ENCODE measurements at places on chromosomes 3 and 15. TPM values are rescaled to one million over a fixed set of nuclear protein-coding genes. Genes with fewer than 3 reads are reported as not detected.

- DNase-seq = no peak
Measured at GRCh38 chr3:58003093-58003492, 5.1 kb upstream of the FLNB start.

DNA sequence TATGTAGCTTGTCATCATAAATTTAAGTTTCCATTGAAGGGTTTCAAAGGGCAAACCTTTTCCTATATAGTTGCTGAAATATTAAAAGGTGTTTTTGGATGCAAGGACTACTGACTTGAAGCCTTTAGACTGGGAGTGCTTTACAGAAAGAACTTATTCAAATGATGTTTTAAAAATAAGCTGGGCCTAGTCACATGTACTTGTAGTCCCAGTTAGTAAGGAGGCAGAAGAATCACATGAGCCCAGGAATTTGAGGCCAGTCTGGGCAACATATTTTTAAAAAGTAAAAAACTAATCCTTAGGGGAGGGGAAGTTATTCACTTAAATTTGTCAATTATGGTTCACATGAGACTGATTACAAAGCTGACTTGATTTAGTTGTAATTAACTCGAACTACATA, 65.0 kb downstream of the SMARCC1 start:
- DNase-seq = no peak

DNA sequence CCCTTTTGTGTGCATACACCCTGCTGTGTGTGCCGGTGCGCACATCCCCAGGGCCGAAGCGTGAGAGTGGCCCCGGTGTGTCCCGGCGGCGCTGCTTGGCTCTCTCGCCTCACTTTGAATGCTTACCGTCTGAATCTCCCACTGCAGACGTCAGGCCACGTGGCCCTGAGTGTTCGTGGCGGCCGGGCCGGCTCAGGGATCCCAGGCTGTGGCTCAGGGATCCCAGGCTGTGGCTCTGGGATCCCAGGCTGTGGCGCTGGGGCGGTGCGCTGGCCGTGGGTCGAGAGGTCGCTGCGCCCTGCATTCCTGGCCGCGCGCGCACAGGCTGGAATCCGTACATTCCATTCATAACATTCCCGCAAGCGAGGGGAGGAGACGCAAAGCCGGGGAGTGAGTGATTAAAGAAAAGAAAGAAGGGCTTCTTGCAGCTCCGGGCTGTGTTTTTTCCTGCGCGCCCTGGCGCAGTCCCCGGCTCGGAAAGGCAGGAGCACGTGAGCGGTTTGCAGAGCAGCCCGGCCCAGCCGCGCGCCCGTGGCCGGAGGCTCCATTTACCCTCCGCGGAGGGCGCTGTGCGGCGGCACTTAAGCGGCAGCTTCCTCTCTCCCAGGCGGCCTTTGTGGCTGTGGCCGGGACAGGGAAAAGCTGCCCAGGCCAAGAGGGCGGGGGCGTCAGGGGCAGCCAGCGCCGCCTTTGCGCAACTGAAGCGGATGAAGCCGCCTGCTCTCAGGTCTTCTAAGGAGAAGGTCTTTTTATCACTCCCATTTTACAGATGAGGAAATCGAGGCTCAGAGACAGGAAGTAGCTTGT, 87.0 kb upstream of the ALDH1L1 start:
- DNase-seq = no peak

GRCh38 chr3:52200981-52201679, 3.2 kb downstream of the ALAS1 start:
- no peak for DNase-seq

The IP6K1 gene
- 35.2 TPM for total RNA-seq

The LARP6 gene
- not detected for total RNA-seq

The SLC12A1 gene
- not detected for total RNA-seq

DNA sequence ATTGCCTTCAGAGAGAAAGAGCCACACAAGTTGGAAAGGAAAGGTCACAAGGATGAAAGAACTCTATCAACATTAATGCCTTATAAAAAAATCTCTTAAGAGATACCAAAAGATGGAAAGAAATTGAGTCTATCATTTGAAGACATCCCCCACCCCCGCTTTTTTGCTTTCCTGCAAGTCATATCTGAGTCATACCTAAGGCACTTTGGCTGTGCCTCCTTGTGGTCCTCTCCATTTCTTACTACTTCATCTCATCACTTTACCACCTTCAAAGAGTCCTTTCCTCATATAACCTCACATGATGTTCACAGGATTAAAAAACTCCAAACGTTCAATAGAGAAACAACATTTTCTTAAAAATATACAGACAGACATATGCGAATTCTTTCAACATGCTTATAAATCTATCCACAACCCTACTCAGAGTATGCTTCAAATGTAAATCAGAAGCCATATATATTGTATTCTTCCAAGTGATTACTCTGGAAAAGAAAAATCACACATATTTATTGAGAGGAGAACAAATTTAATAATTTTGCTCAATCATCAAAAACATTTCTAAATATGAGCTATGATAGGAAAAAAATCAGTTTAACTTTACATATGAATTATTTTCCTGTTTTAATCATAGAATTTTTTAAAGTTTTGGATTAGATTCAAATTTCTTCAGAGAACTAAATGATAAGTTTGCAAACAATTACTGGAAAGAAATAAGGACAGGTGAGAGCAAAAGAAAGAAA, 1003.9 kb upstream of the CFAP20DC start:
- DNase-seq = no peak

The C2CD4A gene
- not detected for total RNA-seq

The CDCP1 gene
- 7.1 TPM for total RNA-seq

DNA sequence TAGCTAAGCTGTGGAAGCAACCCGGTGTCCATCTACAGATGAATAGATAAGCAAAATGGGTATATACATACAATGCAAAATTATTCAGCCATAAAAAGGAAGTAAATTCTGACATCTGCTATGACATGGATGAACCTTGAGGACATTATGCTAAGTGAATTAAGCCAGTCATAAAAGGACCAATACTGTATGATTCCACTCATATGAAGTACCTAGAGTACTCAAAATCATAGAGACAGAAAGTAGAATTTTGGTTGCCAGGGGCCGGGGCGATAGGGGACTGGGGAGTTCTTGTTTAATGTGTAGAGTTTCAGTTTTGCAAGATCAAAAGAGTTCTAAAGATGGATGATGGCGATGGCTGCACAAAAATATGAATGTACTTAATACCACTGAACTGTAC, 10.3 kb downstream of the EID1 start:
- no peak for DNase-seq

The LCMT2 gene
- total RNA-seq = 11.9 TPM

Measured in activated naive CD8-positive, alpha-beta T cell treated with anti-CD3 and anti-CD28 coated beads, Interleukin-2, amount 10 ng/mL, durations not matched to agents 7 days and 5 days (primary cell).